GM23338 (cell line): ENCODE measurements at places on chromosomes 5 and 9.

- no peak for DNase-seq
Measured at GRCh38 chr5:37727238-37727637, 112.6 kb downstream of the GDNF start.

- no peak for DNase-seq
Measured at GRCh38 chr5:54516051-54516655, 1.4 kb upstream of the SNX18 start.

DNA sequence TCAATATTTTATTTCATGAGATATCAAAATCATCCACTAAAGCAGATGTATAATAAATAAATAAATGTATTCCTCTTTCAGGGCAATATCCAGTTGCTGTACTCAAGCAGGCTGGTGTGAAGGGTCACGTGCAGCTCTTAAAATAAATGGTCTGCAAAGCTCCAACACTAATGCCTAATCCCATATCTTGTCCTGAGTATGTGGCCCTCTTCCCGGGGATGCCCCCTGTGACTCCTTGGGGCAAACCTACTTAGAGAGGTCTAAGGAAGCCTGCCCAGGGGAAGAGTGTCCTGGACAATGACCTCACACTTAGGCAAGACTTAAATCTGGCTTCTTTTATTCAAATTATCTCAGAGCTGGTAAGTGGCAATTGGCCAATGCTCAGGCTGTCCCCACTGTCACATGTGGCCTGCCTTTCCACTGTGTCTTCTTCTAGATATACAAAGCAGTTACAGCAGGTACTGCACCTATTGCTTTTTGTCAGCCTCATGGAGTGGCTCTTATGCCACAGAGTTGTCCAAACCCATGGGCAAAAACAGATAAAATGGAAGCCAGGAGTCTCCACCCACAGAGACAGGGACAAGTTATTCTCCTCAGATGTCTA is 55.3 kb downstream of the SEMA5A start:
- no peak for DNase-seq

DNA sequence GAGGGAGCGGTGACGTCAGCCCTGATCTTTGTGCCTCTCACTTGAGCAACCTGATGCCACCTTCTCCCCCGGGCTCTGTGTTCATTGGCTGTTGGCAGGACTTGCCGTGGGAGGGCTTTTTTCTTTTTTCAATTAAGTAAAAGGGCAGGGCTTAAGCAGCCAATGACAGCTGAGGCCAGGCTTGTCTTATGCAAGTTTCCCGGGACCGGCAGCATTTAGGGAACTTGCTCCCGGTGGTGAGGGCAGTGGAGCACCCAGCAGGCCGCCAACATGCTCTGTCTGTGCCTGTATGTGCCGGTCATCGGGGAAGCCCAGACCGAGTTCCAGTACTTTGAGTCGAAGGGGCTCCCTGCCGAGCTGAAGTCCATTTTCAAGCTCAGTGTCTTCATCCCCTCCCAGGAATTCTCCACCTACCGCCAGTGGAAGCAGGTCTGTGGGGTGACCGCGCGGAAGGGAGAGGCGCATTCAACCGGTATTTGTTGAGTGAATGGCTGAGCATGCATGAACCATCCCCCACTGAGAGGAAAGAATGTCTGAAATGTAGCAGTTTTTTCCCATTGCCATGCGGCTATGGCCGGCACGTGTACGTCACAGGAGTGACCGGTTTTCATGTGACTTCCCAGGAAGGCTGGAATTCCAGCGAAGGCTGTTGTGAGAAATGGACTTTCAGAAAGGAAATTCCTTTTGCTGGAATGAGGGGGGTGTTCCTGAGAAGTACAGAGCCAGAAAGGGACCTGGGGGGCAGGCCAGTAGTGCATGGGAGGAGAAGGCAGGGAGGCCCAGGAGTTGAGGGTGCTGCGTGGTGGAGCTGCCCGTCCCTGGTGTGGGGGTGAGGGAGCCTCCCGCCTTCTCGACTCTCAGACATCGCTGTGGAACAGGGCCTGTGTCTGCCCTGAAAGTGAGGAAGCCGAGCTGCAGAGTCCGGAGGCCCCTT is 29.0 kb downstream of the PTGES2 start:
- DNase-seq, result peak; percentile 99

GRCh38 chr9:93308676-93309075 is 124.7 kb downstream of the WNK2 start:
- DNase-seq, result no peak

- DNase-seq, result peak; percentile 49
Measured at GRCh38 chr5:54646356-54647101, 129.0 kb downstream of the SNX18 start.

DNA sequence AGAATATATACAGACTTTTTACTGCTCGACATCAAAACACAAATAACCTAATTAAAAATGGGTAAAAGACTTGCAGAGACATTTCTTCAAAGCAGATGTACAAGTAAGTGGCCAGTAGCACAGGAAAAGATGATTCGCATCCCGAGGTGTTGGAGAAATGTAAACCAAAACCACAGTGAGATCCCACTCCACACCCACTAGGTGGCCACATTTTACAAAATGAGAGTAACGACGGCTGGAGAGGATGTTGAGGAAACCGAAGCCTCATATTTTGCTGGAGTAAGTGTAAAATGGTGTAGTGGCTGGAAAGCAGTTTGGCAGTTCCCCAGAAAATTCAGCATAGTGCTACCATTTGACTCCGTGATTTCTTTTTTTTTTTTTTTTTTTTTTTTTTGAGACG is 21.3 kb upstream of the GBGT1 start:
- DNase-seq, result peak; percentile 75
